HCT116 (cell line): ENCODE measurements at places on chromosomes 5 and 9.

DNA sequence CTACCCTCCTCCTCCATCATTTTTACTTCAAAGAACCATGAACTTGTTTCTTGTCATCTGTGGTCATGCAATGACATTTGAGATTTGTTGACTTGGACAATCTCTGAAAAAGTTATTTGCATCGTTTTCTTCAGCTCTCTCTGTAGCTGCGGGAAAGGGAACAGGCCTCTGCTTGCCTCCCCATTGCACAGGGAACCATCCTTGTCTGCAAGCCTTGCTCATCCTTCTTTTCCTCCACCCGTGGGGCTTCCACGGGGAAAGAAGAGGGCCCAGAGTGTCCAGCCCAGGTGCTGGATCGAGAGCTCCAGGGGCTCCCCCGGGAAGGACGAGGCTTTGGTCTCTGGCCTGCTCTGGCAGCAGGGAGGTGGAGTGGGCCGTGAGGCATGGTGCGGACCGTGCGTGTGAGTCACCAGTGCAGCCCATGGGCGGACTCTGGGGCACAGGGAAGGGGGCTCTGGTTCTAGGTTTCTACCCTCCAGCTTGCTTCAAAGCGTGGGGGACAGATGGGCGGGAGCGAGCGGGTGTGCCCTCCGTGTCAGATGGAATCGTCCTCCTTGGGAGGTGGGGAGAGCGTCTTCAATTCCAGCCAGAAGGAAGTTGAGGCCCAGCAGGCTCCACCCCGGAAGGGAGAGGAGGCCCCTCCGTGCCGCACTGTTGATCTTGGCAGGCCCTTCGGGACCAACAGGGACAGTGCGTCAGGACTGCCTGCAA, 6.0 kb upstream of the IRX4 start:
- no peak for DNase-seq

GRCh38 chr9:90455316-90455715, 187.3 kb downstream of the DIRAS2 start:
- no peak for DNase-seq

DNA sequence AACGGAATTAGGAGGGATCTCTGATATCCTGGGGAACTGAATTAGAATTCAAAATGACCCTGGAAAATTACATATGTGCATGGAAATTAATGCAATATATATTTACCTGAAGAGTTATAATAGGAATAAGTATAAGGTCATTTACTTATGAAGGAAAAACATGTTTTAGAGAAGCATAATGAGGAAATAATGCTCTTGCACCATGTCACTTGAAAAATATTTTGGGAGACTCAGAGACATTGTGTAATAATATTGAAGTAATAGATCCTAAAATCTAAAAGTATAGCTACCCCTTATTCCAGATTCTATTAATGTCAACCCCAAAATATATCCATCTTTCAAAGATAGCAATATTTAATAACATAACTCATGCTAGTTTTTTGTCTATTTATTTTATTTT, 28.4 kb downstream of the SPZ1 start:
- DNase-seq, result no peak

GRCh38 chr9:86939321-86939720, 8.0 kb downstream of the GAS1 start:
- DNase-seq, result no peak

DNA sequence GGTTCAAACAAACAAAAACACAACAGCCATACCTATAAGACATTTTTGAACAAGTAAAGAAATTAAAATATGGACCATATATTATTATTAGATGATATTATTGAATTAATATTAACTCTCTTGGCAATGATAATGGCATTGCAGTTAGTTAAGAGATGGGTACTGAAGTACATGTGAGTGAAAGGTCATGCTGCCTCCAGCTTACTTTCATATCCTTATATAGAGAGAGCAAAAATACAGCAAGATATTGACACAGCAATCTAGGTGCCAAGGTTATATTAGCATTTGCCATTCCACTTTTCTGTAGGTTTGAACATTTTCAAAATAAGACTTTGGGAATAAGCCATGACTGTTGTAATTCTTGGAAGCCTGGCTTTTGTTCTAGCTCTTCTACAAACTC, 6.1 kb downstream of the TNFSF8 start:
- DNase-seq, result no peak

DNA sequence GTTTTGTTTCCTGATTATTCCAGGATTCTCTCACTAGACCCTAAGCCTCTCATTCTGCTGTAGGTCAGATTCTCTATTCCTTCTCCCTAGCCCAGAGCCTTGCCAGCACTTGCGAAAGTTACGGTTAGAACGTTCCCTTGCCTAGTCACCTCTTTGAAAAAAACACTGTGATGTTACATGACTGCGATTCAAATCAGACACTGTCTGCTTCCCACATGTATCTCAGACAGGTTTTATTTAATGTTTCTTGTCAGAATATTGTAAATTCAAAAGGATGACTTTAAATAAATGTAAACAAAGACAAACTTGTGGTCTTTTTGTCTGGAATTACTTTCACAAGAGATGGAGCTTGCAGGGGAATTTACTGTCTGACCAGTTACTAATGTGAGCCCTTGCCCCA, 116.5 kb upstream of the OTULINL start:
- DNase-seq, result no peak

- DNase-seq, result no peak
Observed at GRCh38 chr5:93589152-93589828, 6.3 kb downstream of the NR2F1 start.

DNA sequence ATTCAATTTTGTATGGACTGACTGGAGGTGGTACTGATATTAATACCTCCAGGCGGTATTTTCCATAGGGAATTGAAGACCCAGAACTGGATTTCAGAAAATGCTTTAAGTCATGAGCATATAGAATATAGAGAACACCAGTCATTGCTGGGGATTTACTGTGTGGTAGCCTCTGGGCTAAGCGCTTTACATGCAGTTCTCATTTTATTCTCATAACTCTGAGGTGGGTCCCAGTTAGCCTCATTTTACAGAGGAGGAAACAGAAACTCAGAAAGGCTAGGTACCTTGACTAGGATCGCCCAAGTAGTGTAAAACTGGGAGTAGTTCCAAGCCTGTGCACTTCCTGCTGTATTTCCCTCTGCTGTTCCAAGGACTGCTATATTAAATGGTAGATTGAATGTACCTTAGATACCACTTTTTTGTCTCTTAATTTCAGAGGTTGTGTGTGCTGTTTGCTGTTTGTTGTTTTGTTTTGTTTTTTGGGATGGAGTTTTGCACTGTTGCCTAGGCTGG, 13.8 kb downstream of the SLC44A1 start:
- no peak for DNase-seq

GRCh38 chr5:159453209-159453608, 122.9 kb upstream of the IL12B start:
- no peak for DNase-seq

DNA sequence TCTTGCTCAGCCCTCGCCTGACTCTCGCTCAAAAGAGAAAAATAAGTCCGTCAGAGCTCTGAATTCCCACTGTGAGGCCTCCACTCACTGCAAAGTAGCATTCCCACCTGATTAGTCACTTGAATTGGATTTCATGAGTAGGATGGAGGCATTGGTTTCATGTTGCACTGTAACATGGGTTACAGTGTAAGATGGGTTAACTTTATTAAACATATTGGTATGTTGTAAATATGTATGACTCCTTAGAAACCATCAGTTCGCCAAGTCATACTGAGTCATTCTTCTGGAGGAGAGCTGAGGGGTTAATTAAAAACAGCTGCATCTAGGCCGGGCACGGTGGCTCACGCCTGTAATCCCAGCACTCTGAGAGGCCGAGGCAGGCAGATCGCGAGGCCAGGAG, 93.8 kb upstream of the BNC2 start:
- peak; percentile 8 for DNase-seq

- peak; percentile 26 for DNase-seq
Observed at GRCh38 chr9:98678244-98678842, 30.4 kb downstream of the GABBR2 start.

DNA sequence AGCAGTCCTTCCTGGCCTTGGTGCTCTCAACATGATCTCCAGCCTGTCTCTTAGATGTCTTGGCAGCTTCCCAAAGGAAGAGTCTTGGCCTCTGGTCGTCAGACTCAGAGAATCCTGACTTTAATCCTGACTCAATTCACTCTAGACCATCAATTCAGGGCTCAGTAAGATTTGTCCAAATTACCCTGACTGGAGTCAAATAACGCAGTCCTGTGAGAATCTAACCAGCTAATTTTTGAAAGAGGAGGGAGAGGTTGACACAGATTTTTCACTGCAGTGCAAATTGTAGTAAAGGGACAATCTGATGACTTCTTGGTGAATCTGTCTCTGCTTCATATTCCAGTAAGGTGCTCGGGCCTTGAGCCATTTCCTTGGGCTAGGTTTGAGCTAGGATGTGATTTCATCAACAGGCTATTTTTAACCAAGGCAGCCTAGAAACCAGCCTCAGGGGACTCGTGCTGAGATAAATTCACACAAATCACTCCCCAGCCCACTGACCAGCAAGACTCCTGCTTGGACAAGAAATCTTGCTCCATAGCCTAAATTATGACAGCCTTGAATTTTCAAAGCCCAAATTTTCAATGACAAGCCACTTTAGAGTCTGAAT, 257.4 kb downstream of the ENC1 start:
- DNase-seq, result no peak

- DNase-seq, result no peak
Observed at GRCh38 chr9:19020886-19021455, 12.0 kb downstream of the SAXO1 start.

GRCh38 chr9:29945012-29945411, 2371.7 kb upstream of the C9orf72 start:
- DNase-seq, result no peak

DNA sequence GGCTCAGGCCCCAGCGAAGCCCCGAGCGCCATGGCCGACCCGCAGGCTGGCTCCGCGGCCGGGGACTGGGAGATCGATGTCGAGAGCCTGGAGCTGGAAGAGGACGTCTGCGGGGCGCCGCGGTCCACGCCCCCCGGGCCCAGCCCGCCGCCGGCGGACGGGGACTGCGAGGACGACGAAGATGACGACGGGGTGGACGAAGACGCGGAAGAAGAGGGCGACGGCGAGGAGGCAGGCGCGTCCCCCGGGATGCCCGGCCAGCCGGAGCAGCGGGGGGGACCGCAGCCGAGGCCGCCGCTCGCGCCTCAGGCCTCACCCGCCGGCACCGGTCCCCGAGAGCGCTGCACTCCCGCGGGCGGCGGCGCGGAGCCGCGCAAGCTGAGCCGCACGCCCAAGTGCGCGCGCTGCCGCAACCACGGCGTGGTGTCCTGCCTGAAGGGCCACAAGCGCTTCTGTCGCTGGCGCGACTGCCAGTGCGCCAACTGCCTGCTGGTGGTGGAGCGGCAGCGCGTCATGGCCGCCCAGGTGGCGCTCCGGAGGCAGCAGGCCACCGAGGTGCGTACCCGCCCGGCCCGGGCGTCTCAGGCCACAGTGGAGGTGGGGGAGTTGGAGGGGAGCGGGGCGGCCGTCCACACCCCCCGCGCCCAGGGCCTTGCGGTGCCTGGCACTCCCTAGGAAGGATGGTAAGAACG, 1.6 kb downstream of the DMRT2 start:
- no peak for DNase-seq

DNA sequence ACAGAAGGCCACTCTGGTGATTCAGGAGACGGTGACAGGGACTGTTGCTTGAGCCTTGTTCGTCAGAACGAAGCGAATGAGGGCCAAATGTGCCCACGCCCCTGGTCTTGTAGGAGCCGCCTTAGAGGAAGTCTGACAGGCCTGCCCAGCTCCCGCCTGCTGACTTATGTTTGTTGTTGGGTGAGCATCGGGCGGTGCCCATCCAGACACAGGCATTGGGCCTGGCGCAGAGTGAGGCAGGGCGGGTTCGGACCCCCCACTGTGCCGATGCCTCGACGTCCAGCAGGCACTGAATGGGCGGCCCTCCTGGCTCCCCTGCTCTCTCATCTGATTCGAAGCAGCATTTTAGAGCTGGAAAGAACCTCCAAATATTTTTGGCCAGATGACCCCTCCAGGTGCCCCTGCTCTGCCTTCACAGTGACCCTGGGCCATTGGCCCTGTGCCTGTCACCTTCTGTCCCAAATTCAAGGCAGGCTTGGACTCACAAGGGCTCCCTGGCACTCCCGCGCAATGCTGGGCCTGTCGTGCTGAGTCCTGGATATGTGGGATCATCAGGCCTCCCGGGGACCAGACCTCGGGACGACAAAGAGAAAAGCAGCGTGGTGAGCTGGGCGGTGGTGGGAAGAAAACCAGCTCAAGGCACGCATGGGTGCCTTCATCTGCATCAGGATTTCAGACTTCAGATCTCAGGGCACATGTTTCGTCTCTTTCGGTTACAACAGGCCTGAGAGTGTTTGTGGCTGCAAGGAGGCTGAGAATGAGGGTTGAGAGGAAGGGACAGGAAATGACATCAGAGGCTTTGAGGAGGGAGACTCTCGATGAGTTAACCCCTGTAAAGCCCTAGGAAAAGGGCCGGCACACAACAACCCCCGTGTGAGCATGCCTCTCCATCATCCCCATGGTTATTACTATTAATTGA, 37.1 kb upstream of the OLFM1 start:
- no peak for DNase-seq

GRCh38 chr5:118016396-118016795, 972.0 kb downstream of the DTWD2 start:
- no peak for DNase-seq

DNA sequence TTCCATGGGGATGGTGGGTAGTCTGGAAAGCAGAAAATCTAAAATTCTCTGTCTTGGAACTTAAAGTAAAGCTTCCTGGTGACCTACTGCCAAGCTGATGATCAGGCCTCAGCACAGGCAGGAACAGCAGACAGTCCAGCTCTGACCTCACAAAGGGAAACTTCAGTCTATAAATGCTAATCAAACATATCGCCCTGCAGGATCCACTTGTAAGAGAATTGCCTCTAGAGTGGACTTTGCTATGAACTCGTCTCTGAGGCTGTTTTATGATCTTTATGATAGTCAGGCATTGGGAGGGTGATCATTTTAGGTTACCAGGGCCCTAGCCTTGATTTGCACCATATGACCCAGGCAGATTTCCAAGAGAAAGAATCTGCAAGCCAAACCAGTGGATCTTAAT, 67.6 kb upstream of the SELENOP start:
- no peak for DNase-seq

DNA sequence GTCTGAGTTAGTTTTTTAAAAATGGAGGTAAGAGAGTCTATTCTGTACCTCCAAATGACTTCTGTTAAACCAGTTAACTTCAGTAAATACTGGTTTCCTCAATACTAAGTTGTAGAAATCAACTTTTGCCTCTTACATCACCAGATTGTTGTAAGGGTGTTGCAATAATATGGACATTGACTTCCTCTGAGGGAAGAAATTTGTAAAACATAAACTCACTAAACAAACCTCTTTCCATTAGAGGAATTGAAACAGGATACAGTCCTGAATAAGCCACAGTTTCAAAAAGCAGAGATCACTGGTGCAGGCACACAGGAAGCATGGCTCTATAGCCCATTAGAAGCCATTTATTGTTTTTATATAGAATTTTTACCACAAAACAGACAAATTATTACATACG, 32.7 kb upstream of the SLCO6A1 start:
- DNase-seq, result no peak

GRCh38 chr5:45037927-45038326, 229.2 kb downstream of the MRPS30 start:
- no peak for DNase-seq

DNA sequence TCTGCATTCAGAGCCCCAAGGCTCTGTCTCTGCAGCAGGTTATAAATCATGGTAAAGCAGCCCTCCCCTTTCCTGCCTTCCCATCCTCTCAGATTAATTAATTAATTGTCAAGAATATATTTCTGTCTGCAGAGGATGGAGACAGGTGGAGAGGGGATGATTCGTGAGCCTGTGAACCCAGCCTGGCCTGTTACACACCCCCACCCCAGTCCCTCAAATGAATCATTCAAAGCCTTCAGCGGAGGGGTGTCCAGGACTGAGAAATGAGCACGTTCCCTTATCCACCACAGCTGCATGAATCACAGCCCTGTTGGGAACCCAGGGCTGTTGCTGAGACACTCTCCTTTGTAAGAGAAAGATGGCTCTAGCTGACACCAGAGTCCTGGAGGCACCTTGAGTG, 56.0 kb downstream of the NIPAL4 start:
- DNase-seq, result no peak
